Stimulated activated CD8-positive, alpha-beta memory T cell treated with anti-CD3 and anti-CD28 coated beads, Interleukin-4, amount 100 ng/mL, for 4 hours (primary cell): ENCODE measurements at places on chromosomes 5 and 9.
A peak's percentile ranks its signal among the peaks of the same experiment; 100 is the strongest.

- no peak for DNase-seq
Observed at GRCh38 chr9:32581512-32582143, 8.7 kb upstream of the NDUFB6 start.

- DNase-seq = no peak
Observed at GRCh38 chr5:34502581-34502980, 153.5 kb upstream of the RAI14 start.

DNA sequence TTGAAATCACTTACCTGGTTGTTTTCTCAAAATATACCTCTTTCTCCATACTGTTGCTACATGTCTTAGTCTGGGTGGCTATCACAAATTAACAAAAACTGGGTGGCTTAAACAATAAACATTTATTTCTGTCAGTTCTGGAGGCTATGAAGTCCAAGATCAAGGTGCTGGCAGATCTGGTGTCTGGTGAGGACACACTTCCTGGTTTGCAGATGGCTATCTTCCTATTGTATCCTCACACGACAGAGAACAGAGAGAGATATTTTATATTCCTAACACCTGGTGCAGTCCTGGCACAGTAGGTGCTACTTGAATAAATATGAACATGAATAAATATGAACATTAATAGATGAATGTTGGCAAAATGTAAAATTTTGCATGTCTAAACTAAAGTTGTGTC lies 164.3 kb upstream of the ACOT12 start:
- DNase-seq = no peak

GRCh38 chr5:133930061-133930812 lies 38.2 kb downstream of the C5orf15 start:
- DNase-seq = peak; percentile 40

DNA sequence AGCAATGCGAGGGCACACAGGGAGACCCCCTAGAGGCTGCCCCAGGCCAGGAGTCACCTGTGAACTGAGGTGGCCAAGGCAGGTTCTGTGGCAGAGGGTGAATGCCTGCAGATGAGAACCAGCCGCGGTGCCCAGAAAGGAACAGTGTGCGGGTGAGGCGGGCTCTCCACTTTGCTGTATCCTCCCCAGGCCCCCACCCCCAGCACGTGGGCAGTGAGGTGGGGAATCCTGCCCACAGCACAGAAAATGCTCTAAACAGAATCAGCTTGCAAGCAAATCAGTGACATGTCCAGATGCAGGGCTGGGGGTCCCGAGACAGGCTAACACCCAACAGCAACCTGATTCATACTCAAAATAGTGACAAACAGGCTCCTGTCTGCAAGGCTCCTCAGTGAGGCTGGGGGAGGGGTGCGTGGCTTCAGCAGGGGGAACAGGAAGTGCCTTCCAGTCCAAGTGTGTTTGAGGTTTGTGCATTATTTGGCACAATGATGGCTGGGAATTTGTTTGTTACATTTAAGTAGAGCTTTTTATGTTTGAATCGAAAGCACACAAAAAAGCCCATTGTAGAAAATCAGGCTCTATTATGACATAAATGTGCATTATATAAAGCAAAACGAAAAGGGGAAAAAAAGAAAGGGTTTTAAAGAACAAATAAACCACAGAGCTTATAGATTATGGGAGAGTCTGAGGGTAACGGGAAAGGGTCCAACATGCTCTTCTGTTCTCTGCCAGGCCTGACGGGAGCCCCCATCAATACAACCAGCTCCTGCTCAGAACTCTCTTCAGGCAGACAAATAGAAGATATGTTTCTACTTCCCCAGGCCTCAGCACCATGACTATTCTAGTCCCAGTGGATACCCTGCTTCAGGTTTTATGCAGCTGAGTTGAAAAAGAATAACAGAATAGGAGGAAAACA lies 201.3 kb downstream of the HSD17B3 start:
- DNase-seq = no peak

- DNase-seq = no peak
Observed at GRCh38 chr9:16193066-16193465, 640.2 kb downstream of the CCDC171 start.

- no peak for DNase-seq
Observed at GRCh38 chr5:124742983-124743601, 3.3 kb downstream of the ZNF608 start.

GRCh38 chr9:136947955-136948510 lies 3.0 kb downstream of the C8G start:
- no peak for DNase-seq
